ENCODE measurements at places on chromosomes 4 and X. TPM values are rescaled to one million over a fixed set of nuclear protein-coding genes. Genes with fewer than 3 reads are reported as not detected.

- DNase-seq = peak; percentile 21
These were observed 45.8 kb downstream of the KDR start for GRCh38 chr4:55079451-55080173.

- no peak for DNase-seq
These were observed 68.7 kb downstream of the DHX15 start for GRCh38 chr4:24515698-24516097.

DNA sequence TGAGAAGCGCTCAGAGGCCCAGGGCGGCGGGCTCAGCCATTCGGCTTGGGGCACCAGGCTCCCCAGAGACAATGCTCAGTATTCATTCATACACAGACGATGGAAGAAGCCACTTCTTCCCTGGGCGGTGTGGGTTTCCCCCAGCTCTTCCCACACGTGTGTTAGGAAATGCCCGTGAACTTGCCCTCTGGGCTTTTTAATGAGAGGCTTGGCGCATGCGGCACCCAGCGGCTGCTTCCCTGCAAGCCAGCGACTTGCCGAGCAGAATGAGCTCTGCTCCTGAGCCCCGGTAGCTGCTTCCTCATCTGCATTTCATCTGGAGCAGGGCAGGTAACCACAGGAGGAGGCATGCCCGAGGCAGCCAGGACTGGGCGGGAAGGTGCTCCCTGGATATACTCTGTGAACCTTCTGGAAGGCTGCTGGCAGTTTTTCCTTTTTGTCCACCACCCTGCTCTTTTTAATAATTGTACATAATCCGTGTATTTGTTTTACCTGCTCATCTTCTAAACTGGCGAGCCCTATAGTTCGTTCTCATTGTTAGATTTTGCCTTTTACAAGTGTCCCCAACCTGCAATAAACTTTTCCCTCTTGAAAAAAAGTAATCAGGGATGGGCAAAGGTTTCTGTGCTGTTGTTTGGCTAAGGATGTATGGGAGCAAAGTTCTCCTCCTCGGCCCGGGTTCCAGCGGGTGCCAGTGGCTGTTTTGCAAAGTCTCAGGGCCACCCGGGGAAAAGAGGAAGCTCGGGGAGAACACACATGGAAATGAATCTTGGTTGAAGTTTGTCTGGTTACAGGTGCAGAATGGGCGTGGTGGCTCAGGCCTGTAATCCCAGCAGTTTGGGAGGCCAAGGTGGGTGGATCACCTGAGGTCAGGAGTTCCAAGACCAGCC, 178.8 kb downstream of the DCLK2 start:
- no peak for DNase-seq

DNA sequence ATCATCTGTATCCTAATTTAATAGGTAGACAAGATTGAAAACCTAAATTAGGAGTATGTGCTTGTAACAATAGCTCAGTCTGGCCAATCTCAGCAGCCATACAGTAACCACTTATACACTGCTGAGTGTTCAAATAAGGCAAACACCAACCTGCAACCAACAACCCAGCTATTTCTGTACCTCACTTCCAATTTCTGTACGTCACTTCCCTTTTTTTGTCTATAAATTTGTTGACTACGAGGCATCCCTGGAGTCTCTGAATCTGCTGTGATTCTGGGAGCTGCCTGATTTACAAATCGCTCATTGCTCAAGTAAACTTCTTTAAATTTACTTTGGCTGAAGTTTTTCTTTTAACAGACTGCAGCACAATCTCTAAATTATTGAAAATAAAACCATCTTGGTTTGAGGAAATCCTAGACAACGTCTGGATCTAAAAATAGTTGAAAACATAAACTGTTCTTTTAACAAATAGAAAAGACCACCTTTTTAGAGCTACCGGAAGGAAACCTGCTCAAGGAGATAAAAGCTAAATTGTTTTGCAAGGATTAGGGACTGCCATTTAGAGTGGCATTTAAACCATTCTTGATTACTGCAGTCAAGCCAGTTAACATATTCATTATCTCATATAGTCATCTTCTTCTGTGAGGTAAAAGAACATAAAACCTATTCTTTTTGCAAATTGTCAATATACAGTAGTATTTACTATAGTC, 778.1 kb downstream of the SH3BGRL start:
- DNase-seq = no peak

- DNase-seq = peak; percentile 6
These were observed 5.0 kb upstream of the SCML1 start for GRCh38 chrX:17732138-17732783.

Gene LARP7
- total RNA-seq = 27.7 TPM

GRCh38 chrX:124362072-124362471, 15.7 kb downstream of the SH2D1A start:
- DNase-seq = no peak

Gene BOD1L1
- 13.2 TPM for total RNA-seq

DNA sequence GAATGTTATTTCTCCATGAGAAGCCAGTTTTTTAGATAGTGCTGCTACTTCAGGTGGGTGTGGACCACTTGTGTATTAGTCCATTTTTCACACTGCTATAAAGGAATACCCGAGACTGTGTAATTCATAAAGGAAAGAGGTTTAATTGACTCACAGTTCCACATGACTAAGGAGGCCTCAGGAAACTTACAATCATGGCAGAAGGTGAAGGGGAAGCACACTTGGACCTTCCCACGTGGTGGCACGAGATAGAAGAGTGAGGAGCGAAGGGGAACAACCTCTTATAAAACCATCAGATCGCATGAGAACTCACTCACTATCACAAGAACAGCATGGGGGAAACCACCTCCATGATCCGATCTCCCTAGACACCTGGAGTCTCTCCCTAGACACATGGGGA, 3.4 kb upstream of the PPID start:
- DNase-seq = no peak

DNA sequence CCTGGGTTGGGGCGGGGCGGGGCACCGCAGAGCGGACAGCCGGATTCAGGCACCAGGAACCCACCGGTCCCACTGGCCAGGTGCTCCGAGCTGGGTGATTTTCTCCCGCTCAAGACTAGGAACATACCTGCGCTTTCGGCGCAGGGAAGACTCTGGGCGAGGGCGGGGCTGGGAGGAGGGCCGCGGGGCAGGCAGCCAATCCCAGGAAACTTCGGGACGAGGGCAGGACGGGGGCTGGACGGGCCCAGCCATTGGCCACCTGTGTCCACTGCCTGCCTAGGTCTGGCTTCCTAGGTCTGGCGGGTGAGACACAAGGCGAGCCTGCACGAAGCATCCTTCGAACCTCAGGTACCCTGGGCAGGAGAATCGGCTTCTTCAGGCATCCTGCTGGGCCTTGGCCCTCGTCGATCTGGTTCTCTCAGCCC, 274 bp upstream of the ERVMER34-1 start:
- DNase-seq = peak; percentile 48

DNA sequence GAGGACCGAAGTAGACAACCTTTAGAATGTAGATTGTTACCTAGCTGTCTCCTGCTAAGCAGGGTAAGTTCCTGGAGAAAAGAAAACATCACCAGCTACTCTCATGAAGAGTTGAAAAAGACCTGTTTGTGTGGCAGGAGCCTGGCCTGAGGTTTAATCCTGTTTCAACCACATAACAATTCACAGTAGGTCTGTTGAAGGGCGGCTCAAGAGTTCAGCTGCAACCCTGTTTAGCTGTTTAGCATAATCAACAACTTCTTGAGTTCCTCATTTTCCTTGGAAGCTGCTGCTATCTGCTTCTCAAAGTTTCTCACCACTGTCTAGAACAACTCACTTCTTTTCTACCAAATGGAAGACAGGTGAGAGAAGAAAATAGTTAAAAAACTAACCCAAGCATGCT, 170.4 kb upstream of the TET2 start:
- no peak for DNase-seq

DNA sequence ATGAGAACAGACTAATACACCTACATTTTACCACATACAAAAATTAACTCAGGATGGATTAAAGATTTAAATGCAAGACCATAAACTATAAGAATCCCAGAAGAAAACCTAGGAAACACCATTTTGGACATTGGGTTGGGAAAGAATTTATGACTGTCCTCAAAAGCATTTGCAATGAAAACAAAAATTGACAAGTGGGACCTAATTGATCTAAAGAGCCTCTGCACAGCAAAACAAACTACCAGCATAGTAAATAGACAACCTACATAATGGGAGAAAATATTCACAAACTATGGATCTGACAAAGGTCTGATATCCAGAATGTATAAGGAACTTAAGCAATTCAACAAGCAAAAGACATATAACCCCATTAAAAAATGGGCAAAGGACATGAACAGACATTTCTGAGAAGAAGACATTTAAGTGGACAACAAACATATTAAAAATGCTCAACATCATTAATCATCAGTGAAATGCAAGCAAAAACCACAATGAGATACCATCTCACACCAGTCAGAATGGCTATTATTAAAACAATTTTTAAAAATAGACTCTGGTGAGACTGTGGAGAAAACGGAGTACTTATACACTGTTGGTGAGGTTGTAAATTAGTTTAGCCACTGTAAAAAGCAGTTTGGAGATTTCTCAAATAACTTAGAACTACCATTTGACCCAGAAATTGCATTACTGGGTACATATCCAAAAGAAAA, 221.7 kb upstream of the DIPK2B start:
- no peak for DNase-seq

Gene TNMD
- total RNA-seq = 4.1 TPM

DNA sequence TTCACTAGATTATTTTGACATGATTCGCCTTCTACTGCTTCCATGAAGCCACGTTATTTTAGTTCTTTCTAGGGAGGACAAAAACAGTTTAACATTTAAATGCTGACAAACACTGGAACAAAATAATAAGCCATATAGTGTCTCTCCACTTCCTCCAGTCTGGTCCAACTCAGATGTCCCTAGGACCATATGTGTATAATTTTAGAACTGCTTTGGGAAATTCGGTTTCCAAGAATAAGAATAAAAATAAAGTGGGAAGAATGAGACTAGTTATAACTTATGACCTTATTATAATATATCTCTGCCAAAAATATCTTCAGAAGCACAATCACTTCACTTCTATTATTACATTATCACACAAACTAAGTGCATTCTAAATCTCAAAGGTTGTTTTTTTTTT, 164.4 kb upstream of the POF1B start:
- DNase-seq = no peak

Gene KIAA1210
- not detected for total RNA-seq
